ENCODE measurements at places on chromosomes 4 and X.
A peak's percentile ranks its signal among the peaks of the same experiment; 100 is the strongest.

DNA sequence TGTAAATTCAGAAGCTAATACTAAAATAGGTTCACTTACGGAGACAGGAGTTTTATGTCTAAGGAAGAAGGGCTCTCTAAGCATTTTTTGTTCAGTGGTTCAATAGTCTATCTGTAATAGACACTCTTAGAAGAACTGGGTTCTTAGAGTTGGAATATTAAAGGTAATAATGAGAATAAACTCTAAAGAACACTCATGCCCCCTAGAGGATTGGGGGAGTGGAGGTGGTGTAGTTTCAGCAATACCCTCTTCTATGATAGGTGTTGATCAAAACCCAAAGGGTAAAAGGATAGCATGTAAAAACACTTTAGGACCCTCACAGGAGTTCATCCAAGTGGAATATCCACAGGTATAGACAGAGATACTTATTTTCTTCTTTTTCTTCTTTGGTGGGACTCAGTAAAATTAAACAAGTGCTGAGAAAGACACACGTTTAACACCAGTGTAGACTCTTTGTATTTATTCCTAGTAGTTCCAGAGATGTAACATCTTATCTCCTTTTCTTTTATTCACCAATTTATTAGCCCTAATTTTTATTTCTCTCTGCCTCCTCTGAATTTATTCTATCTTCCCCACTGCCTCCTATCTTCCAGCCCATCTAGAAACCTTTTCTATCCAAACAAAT is 25.7 kb upstream of the MND1 start:
- DNase-seq: peak; percentile 19

DNA sequence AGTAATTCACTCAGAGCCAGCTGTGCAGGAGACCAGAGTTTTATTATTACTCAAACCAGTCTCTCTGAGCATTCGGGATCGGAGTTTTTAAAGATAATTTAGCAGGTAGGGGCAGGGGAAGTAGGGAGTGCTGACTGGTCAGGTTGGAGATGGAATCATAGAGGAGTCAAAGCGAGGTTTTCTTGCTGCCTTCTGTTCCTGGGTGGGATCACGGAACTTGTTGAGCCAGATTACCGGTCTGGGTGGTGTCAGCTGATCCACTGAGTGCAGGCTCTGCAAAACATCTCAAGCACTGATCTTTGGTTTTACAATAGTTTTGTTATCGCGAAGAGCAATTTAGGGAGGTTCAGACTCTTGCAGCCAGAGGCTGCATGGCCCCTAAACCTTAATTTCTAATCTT is 63.6 kb downstream of the TRIM2 start:
- no peak for DNase-seq

DNA sequence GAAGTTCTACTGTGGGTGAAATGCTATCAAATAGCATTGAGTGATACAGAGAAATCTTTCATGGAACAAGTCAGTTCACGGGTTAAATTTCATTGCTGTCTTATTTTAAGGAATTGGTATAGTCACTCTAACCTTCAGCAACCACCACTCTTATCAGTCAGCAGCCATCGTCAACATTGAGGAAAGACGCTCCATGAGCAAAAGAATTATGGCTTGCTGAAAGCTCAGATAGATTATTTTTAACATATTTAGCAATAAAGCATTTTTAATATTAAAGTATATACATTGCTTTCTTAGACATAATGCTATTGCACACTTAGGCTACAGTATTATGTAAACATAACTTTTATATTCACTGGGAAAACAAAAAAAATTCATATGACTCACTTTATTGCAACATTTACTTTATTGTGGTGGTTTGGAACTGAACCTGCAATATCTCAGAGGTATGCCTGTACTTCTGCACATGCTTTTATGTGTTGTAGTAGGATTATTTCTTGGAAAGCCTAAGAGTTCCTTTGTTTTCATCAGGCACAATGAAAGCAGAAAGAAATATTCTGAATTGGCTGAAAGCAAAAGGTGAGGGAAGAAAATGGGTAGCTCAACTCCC is 586.7 kb downstream of the GBA3 start:
- no peak for DNase-seq

GRCh38 chrX:72371405-72371804 is 65.7 kb upstream of the CITED1 start:
- DNase-seq: no peak

GRCh38 chr4:165299399-165300060 is 27.9 kb upstream of the MSMO1 start:
- DNase-seq: no peak

DNA sequence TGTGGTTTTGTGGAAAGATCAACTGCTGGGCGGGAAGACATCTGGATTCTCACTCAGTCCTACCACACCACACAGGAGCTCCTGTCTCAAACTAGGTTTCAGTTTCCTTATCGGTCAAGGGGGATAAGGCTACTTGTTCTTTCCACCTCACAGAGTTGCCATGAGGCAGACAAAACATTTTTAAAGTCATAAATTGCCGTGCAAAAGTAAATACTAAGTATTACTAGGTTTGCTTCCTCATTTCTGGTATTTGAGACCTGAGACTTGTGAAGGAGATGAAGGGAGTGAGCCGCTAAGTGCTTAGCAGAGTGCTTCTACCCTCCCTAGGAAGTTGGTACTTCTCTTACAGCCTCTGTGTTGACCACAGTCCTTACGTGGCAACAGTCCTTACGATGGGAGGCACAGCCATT is 1.5 kb downstream of the LAP3 start:
- peak; percentile 27 for DNase-seq

DNA sequence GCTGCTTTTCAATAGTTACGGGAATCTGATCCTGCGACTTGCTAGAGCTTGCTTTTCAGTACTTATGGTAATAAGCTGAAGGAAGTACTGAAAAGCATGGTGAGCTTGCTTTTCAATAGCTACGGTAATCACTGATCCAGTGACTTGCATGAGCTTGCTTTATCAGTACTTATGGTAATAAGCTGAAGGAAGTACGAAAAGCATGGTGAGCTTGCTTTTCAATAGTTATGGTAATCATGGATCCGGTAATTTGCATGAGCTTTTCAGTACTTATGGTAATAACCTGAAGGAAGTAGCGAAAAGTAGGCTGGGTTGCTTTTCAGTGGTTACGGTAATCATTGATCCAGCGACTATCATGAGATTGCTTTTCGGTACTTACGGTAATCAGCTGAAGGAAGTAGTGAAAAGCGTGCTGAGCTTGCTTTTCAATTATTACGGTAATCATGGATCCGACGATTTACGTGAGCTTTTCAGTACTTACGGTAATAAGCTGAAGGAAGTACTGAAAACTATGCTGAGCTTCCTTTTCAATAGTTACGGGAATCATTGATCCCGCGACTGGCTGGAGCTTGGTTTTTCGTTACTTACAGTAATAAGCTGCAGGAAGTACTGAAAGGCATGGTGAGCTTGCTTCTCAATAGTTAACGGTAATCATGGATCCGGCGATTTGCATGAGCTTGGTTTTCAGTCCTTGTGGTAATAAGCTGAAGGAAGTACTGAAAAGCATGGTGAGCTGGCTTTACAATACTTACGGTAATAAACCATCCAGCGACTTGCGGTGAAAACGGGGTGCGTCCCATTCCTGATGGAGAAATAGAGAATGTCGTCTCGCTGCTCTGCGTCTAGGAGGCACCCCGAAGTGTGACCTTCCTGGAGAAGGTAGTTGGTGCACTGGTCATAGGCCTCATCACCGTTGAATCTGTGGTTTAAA is 6.5 kb downstream of the CRLF2 start:
- peak; percentile 50 for DNase-seq

GRCh38 chrX:134734466-134734952 is 76.2 kb upstream of the PLAC1 start:
- DNase-seq: no peak

- no peak for DNase-seq
Observed at GRCh38 chr4:118398226-118399090, 45.7 kb upstream of the PRSS12 start.

All from activated CD4-positive, alpha-beta memory T cell treated with anti-CD3 and anti-CD28 coated beads for 36 hours (primary cell).